ENCODE measurements at places on chromosomes 6 and 20. TPM values are rescaled to one million over a fixed set of nuclear protein-coding genes. Genes with fewer than 3 reads are reported as not detected.

GRCh38 chr20:3237958-3238615, 903 bp downstream of the SLC4A11 start:
- H3K36me3 ChIP-seq = no peaks in the 10 kb centered on the region
- peak; percentile 29 for DNase-seq
- H3K4me3 ChIP-seq = no peak overlapping the region
- H3K27me3 ChIP-seq = peaks cover 16% of the 10 kb centered on the region

DNA sequence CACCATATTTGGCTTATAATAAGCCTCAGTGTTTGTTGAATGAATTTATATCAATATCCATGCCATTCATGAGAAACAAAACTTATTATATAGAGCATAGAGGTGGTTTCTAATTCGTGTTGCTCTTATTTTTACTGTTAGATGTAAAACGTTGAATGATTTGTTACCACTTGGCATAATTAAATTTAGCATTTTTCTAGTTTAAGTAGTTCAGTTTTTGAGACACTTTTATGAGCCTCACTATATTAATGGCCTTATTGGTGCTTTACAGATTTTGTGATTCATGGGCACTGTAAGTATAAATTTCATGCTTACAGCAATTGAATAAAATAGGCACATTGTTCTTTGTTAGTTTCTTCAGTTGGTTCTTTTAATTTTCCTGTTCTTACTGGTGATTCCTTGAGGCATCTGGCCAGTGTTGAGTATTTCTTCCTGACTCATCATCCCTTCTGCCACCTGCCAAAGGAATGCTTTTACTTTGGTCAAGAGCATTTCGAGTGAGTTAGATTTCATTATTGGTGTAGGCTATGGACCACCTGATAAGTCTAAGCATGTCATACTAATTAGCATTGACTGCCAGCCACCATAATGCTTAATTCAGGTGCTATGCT, 34.8 kb downstream of the CDKAL1 start:
- no peaks in the 10 kb centered on the region for H3K27me3 ChIP-seq
- no peaks in the 10 kb centered on the region for H3K36me3 ChIP-seq
- no peak for DNase-seq
- peaks cover under 1% of the 10 kb centered on the region for H3K4me1 ChIP-seq
- no peak overlapping the region for H3K27ac ChIP-seq

DNA sequence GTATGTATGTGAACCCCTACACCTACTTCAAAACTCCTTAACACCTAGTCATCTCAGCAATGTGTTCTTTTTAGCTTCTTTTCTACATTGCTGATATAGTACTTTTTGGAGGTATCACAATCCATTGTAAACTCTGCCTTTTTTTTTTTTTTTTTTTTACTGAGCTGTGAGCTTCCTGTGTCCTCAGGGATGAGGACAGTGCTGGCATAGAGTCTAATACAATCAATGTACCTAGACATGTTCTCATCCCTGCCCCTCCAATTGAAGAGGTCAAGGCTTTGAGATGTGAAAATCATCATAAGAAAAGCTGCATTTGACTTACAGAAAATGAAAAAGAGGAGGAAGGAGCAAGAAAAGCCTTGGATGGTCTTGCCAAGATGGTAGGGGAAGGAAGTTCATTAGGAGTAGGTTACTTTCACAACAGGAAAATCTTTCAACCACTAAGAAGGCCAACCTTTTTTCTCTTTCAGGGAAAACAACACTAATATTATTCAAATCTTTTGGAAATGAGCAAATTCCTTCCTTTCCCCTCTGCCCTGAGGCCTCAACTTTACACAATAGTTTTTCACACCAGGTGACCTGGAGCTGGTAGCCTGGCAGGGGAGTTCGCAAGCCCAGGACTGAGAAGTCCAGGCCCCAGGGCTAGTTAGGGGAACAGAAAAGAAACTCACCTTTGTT, 2.8 kb upstream of the JARID2 start:
- H3K36me3 ChIP-seq = no peaks in the 10 kb centered on the region
- H3K27ac ChIP-seq = no peak overlapping the region
- no peak for DNase-seq
- H3K4me3 ChIP-seq = no peak overlapping the region
- H3K4me1 ChIP-seq = peaks cover 7% of the 10 kb centered on the region
- H3K27me3 ChIP-seq = no peaks in the 10 kb centered on the region

GRCh38 chr6:150293423-150294173, 75.2 kb upstream of the IYD start:
- H3K36me3 ChIP-seq = no peaks in the 10 kb centered on the region
- H3K4me1 ChIP-seq = no peaks in the 10 kb centered on the region
- no peak overlapping the region for H3K4me3 ChIP-seq

GRCh38 chr20:62730481-62730880, 21.8 kb downstream of the NTSR1 start:
- H3K36me3 ChIP-seq = no peaks in the 10 kb centered on the region
- H3K27ac ChIP-seq = no peak overlapping the region
- DNase-seq = no peak
- H3K4me3 ChIP-seq = no peak overlapping the region
- H3K4me1 ChIP-seq = no peaks in the 10 kb centered on the region
- no peaks in the 10 kb centered on the region for H3K27me3 ChIP-seq

DNA sequence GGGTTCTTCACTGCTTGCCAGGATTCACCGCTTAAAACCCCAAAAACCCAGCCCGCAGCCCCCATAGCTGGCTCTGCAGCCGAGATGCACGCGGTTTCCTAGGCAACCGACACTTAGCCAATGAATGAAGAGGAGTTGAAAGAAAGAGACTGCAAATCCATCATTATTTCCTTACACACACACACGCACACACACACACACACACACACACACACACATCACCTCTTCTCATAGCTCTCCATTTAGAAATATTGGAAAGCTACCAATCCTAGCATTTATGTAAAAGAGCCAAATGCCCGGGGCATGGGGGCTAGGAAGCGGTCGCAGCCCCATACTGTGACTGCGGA, 3.4 kb upstream of the TUBB2B start:
- DNase-seq = no peak
- peak overlapping the region; percentile 72 for H3K4me3 ChIP-seq

Gene TSBP1
- not detected for total RNA-seq

Gene TINAG
- total RNA-seq = 22.1 TPM
